ENCODE measurements at places on chromosomes 16 and 17.
A peak's percentile ranks its signal among the peaks of the same experiment; 100 is the strongest.

- DNase-seq: no peak
These were observed 15.7 kb downstream of the ADCY7 start for GRCh38 chr16:50282010-50282538.

DNA sequence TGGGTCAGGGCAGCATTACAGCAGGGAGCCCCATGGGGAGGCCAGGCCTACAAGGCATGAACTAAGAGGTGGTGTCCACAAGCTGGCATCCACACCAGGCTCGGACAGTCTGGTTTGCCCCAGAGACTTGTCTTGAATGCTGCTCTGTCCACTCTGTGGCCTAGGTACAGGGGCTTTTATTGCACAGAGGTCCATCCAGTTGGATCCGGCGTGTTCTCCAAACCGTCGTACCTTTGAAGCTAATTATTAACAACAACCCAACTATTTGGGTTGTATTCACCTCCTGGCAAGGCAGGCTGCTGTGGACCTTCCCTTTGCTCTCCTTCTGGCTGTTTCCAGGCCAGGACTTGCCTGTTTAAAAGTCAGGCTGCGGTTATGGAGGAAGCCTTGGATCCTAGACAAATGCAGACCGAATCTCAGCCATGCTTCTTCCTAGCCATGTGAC lies 123.4 kb downstream of the CLEC16A start:
- DNase-seq: no peak

- no peak for DNase-seq
These were observed 3.8 kb upstream of the XYLT1 start for GRCh38 chr16:17474572-17474971.

GRCh38 chr17:75721463-75722011 lies 278 bp downstream of the ITGB4 start:
- DNase-seq: no peak

DNA sequence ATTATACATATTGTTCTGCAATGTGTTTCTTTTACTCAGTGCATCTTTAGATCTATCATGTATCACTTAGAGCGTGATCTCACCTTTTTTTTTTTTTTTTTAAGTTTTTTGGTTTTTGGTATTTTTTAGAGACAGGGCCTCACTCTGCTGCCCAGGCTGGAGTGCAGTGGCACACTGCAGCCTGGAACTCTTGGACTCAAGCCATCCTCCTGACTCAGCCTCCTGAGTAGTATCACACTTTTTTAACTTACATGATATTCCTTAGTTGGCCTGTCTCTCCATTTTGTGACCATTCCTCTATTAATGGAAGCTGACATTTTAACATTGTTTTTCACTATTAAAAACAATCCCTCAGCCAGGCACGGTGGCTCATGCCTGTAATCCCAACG lies 4.7 kb upstream of the MPO start:
- DNase-seq: no peak

DNA sequence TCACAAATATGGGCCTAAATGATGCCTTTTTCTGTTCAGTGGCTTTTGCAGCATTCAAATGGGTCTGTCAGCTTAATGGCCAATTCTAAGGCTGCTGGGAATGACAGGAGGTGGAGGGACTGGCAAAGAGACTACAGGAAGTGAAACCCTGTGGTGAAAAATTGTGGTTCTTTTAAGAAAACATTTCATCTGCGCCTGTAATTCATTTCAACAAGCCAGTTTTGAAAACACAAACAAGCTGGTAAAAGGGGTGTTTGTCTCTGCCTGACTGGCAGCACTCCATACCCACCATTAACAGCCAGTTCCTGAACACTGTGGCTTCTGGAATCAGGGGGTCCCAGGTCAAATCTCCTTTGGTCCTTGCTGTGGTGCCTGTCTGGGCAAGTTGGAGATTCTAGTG lies 3.6 kb upstream of the KDM8 start:
- DNase-seq: no peak

GRCh38 chr16:85420501-85421337 lies 192.4 kb upstream of the GSE1 start:
- DNase-seq: no peak

- no peak for DNase-seq
These were observed at the start of gene ERN2 for GRCh38 chr16:23712976-23713375. ERN2 (minus strand) TSS chr16:23713222; CDS start chr16:23713187, 35 bp downstream.

DNA sequence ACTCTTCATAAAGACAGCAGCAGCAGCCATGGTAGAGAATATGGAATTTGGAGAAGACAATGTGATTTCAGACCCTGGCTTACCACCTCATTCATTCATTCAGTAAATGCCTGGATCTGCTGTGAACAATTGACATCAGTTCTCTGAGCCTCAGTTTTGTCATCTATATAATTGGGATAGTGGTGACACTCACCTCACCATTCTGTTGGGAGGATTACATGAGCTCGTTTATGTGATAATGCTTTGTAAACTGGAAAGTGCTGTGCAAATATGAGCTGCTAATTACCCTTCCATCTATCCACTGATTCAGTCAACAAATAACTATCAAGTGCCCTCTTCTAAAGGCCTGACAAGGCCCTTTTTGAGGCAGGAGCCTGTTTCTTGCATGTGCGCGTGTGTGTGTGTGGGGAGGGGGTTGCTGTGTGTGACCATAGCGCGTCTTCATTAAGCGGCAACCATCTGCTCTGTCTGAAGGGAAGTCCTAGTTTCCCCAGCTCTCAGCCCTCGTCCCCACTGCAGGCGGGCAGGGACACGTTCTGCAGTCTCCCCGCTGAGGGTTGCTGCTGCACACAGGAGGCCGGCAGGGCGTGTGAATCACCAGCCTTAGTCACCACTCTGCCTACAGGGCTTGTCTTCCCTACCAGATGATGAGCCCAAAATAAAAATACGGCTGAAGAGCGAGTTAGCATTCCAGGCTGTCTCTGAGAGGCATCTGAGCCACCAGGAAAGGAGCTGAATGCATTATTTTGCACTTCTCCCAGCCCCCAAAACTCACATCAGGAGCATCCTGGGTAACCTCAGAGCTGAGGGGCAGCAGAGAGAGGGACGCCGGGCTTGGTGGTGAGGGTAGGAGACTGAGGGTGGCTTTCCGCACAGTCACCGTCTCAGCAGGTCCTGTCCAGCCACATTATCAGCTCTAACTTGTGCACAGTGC lies 19.9 kb downstream of the ARL4D start:
- DNase-seq: peak; percentile 99

GRCh38 chr17:40604327-40605080 lies 39.2 kb upstream of the CCR7 start:
- no peak for DNase-seq

DNA sequence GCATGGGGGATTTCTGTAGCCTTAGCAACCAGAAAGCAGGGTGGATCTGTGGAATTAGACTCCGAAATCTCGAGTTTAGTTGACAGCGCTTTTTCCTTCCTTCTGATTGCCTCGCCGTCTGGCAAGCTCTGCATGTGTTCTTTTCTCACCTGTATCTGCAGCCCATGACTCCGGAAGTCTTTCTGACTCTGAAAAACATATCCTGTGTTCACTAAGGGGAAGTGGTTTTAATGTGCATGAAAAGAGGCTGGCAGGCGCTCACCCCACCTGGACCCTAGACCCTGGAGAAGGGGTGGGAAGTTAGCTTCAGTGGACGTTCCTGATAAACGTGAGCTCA lies 158.5 kb downstream of the RPTOR start:
- DNase-seq: no peak

DNA sequence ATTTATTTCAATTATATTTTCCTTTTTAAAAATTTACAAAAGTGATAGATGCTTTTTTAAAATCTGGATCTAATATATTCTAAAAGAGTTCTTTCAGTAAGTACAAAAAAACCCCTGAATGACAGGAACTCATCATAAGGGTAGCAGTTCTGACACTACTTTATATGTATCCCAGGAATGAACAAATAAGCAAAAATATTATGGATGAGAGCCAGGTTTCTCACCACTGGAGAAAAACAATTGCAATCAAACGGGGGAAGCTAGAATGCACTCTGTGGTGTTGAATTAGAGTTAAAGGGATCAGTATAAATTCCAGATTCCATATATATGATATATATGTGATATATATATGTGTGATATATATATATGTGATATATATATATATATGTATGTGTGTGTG lies 23.2 kb upstream of the NDRG4 start:
- DNase-seq: no peak

DNA sequence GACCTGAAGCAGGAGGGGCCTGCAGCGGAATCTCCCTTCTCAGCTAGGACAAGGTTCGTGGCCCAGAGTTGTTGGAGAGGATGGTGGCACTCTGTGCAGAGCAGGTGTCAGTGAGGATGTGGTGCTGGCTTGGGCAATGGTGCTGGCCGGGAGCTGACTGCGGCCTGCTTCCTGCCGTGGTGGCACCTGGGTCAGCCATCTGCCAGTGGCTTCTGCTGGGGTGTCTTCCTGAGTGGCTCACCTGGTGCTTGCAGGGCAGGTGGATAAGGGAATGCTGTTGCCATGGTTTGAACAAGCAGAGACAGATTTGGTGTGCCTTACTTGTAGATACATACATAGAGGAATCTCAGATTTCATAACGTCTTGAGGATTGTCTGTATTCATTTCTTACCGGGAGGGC lies 69.6 kb downstream of the SEC14L1 start:
- no peak for DNase-seq

DNA sequence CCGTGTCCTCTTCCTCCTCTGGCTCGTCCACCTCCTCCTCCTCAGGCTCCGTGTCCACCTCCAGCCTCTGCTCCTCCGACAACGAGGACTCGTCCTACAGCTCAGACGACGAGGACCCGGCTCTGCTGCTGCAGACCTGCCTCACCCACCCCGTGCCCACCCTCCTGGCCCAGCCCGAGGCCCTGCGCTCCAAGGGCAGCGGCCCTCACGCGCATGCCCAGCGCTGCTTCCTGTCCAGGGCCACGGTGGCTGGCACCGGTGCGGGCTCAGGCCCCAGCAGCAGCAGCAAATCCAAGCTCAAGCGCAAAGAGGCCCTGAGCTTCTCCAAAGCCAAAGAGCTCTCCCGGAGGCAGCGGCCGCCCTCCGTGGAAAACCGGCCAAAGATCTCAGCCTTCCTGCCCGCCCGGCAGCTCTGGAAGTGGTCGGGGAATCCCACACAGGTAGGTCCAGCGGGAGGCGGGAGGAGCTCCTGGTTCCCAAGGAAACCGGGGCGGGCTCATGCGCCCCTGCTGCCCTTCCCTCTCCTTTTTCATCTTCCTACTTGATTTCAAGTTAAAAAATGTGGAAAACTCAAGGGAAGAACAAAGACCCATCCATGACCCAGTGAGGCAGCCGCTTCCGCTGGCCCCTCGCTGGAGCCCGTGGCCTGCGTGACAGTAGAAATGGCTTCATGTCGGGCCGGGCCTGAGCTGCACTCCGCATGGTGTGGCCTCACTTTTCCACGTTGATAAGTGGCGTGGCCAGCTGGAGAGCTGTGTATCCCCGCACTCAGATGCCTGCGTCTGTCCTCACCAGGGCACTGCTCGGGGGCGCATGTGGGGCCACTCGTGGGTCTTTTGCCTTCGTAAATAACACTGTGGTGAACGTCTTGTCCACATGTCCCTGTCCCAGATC lies 50.7 kb downstream of the ACTG1 start:
- DNase-seq: no peak

- no peak for DNase-seq
These were observed 20.7 kb downstream of the TMEM235 start for GRCh38 chr17:78252111-78252634.

DNA sequence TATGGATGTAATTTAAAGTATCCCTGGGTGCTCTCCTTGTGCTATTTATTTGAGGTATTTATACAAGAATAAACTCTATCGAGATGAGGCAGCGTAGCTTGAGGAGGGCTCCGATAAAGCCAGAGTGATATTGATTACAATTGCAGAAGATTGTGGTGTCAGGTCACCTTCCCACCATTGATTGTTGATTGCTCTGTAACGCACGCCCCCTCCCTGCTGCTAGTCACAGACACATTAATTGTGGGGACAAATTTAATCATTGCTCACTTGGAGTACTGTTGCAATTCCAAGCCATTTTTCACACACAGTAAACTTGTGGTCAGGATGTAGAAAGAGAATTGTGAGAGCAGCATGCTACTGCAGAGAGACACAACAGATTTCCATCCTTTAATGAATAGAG lies 75.4 kb downstream of the IRX3 start:
- no peak for DNase-seq

DNA sequence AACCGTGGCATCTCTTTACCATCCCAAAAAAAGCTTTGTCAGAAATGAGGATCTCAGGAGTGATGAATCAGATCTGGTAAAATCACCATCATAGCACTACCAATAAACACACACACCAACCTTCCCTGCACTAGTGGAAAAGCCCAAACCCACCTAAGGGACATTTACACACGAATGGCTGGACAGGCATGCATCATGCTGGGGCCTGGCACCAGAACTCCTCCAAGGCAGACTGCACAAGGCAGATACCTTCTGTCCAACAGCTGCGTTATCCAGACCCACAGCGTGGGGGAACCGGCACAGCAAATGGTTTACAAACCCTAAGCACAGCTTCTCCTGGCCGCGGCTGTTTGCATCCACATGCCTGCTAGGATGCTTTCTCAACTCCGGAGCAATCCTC lies 2.8 kb downstream of the ASIC2 start:
- no peak for DNase-seq

DNA sequence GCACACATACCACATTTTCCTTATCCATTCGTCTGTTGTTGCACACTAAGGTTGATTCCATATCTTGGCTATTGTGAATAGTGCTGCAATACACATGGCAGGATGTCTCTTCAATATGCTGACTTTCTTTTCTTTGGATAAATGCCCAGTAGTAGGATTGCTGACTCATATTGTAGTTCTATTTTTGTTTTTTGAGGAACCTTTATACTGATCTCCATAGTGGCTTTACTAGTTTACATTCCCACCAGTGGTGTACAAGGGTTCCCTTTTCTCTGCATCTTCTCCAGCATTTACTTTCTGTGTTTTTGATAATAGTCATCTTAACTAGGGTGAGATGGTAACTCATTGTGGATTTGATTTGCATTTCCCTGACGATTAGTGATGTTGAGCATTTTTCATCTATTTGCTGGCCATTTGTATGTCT lies 118.1 kb downstream of the STXBP4 start:
- DNase-seq: no peak
